Stimulated activated CD4-positive, alpha-beta T cell treated with anti-CD3 and anti-CD28 coated beads, Interleukin-2, amount 100 ng/mL, for 24 hours (primary cell): ENCODE measurements at places on chromosomes 16 and 17.

GRCh38 chr16:69838489-69838888 is 76.4 kb downstream of the WWP2 start:
- DNase-seq = no peak

DNA sequence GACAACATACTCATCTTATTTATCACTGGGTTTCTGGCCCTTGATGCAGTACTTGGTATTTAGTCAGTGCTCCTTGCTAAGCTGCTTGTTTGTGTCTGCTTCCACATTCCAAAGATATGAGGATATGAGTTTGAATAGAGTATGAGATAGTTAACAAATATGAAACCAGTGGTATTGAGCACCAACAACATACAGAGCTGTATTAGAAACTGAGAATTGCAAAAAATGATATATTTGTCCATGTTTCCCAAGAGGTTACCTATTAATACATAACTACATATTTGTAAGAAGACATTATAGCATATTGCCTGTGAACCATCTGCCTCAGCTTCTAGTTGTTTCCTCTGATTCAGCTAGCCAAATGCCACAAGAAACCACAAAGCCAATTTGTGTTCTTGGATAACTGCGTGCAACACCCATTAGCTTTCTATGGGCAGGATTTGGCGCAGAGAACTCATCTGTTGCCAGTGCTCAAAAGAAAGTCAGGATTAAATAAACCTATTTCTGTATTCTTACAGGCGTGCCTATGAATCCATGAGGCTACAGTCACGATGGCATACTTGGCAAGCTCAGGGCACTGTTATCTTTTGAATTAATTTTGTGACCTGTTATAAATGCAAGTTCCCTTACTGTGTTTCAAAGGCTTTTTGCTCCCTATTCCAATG is 194.4 kb downstream of the MAP2K6 start:
- no peak for DNase-seq

DNA sequence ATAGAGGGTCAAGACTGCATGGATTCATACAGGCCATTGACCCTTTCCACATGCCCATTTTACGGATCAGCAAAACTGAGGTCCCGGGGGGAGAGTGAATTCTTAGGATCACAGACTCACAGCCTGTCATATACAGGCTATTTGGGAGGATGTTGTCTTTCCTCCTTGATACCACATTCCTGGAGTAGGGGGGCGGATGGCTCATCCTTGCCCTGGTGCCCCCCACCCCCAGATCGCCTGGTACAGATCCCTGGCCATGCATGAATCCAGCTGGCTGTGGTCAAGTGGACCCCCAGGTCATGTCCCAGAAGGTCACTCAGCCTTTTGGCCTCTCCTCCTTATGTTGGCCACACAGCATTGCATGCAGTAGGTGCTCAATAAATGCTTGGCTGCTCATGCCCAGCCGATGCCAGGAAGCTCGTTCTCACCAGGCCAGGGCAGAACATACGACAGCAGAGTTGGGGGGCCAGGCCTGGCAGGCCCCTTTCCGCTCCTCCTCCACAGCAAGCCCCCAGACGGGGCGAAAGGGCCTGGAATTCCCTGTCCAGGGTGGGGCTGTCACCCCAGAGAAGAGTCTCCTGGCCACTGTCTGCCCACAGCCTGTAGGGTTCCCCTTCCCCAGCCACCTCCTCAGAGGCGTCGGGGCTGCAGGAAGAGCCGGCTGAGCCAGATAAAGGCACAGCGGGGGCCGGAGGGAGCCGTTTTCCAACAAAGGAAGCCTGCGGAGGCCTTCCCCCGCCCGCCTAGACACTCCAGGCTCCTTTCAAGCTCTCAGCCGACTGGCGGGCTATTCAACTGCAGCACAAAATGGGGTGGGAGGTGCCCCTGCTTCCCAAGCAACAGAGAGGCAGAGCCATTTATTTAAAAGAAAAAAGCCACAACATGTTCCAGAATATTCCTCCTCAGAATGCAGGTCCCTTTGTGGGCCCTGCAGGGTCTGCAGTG is 215.7 kb upstream of the CIBAR2 start:
- DNase-seq = no peak

GRCh38 chr16:84379709-84380362 is 11.5 kb downstream of the ATP2C2 start:
- no peak for DNase-seq

DNA sequence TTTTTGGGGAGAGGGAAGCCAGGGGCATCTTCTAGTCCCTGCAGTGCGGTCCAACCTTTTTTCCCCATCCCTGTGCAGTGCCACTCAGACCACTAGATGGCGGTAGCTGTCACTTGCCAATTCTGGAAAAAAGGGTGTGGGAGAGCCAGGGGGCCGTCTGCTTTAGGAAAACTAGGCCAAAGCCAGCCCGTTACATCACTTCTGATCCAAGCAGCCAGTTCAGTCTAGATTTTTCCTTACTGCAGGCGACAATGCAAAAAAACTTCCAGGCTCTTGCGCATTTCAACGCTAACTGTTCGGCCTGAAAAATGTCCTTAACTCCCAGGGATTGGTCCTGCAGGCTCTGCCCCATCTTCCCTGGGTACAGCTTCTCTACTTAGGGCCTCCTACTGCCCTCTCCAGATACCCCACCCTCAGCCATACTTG is 69.2 kb upstream of the CES5A start:
- DNase-seq = peak; percentile 57

GRCh38 chr17:50613007-50613992 is 21.4 kb upstream of the ABCC3 start:
- DNase-seq = no peak

- no peak for DNase-seq
Observed at GRCh38 chr16:20976576-20976975, 76.0 kb downstream of the LYRM1 start.

GRCh38 chr16:12646490-12647274 is 157.0 kb downstream of the CPPED1 start:
- peak; percentile 29 for DNase-seq

DNA sequence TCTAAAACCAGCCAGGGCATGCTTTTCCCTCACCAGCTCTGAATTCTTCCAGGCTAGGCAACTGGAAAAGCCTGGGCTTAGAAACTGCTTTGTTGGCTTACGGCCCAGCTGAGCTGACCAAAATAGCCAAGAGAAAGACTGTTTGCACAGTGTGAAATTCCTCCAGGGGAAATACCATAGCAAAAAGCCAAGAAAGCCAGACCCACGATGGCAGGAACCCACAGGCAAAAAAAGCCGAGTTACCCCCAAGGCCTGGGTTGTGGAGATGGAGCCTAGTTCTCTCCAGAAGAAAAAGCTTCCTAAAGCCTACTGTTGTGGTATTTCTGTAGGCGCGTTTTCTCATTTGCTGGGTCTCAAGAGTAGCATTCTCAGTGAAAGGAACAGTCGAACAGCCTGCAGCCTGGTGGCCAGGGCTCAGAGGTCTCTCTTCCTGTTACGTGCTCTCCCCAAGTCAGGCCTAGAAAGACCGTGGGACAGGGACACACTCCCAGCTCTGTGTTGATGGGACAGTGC is 9.2 kb downstream of the SP2 start:
- DNase-seq = no peak

DNA sequence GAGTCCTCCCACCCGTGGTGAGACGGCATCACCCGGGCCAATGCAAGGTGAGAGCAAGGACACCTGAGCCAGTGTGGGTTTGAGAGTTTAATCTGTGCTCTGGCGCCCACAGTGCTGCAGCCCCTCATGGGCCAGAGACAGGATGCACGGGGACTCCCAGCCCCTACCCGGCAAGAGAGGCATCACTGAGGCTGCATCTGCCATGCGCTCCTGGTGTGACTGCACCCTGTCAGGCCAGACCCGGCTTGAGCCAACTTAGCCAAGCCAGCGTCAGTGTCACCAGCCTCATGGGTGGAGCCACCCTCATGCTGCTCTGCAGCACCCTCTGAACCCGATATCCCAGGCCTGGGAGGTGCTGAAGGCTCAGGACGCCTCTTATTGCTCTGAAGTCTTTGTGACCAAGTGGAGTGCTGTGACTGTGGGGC is 1.3 kb upstream of the BRICD5 start:
- peak; percentile 17 for DNase-seq

GRCh38 chr16:883340-883739 is 82.8 kb upstream of the GNG13 start:
- DNase-seq = no peak

GRCh38 chr17:56902348-56902747 is 11.5 kb downstream of the TRIM25 start:
- DNase-seq = no peak

DNA sequence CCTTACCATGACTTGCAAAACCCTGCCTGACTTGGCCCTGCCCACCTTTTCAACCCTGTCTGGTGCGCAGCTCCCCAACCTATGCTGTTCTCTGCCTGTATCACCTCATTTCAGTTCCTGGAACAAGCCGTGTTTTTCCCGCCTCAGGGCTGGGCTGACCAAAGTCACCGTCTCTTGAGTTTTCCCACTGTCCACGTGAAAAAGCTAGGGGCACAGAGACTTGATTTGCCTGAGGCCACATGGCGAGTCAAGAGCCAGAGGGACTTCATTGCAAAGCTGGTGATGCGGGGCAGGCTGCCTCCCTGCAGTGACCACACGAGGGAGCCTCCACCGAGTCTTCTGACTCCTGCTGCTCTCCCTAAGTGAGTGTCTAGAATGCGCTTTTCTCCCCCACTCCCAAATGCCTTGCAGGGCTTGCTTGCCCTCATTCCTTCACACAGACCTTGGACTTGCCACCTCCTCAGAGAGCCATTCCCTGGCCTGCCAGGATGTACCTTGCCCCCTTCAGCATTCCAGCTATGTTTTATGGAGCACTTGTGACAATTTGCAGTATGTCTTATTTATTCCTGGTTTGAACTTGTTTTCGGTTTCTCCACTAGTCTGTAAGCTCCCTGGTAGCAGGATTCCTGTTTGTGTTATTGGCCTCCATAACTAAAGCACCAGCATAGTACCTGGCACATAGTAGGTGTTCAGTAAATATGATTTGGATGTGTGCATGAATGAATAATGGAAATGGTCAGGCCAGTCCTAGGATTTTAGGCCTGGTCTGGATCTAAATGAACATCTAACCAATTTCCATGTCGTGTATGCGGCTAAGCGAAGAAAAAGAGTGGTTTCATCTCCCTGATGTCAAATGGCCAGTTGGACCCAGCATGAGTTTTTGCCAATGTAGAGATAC is 252.3 kb downstream of the SNX29 start:
- DNase-seq = no peak

DNA sequence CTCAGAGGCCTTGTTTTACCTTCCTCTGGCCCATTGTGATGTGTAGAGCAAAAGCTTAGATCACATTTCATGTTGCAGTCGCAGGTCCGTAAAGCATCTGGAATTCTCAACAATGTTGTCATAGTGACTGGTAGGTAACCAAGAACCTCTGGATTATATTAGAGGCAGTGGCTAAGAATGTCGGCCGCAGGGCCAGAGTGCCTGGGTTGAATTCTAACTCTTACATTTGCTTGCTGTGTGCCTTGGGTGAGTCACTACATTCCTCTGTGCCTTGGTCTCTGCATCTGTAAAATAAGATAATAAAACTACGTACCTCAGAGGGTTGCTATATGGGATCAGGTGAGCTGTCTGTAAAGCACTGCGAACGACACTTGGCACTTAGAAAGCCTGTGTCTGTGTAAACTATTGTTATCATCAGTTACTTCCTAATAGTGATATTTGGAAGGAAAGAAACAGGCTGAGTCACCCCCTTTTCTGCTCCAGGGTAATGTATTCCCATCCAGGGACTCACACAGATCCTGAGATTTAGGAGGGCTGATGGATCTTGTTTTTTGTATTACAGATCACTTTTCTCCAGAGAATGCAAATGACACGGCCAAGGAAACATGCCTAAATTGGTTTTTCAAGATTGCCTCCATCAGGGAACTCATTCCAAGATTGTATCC is 52.2 kb downstream of the VPS35L start:
- no peak for DNase-seq

- peak; percentile 36 for DNase-seq
Observed at GRCh38 chr17:6455321-6455705, 11.1 kb downstream of the PIMREG start.

GRCh38 chr17:28174352-28175046 is 132.0 kb downstream of the NLK start:
- DNase-seq = peak; percentile 7

- DNase-seq = no peak
Observed at GRCh38 chr16:82580298-82580890, 46.4 kb upstream of the CDH13 start.

DNA sequence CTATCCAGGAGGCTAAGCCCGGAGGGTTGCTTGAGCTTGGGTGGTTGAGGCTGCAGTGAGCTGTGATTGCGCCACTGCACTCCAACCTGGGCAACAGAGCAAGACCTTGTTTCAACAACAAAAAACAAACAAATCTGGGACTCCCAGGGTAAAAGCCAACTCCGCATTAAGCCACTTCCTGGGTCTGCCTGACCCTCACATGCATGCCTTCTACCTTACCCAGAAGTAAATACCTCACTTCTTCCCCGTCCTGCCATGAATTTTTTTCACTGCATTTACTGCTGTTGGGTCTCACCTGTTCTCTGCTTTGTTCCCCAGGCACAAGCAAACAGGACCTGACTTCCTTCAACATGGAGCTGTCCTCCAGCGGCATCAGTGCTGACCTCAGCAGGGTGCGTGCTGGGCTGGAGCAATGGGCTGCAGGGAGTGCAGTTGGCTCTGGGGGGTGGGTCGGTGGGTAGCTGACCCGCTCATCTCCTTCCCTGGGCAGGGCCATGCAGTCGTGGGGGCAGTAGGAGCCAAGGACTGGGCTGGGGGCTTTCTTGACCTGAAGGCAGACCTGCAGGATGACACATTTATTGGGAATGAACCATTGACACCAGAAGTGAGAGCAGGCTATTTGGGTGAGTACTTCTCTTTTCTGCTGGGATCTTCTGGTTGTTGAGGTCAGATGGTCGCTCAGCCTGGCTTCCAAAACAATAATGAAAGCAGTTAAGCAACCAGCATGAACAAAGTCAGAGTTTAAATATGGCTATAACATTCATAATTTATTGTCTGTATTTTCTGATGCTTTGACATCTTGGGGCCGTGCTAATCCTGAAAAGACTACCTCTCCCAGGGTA is 16.4 kb downstream of the ITGAL start:
- no peak for DNase-seq

DNA sequence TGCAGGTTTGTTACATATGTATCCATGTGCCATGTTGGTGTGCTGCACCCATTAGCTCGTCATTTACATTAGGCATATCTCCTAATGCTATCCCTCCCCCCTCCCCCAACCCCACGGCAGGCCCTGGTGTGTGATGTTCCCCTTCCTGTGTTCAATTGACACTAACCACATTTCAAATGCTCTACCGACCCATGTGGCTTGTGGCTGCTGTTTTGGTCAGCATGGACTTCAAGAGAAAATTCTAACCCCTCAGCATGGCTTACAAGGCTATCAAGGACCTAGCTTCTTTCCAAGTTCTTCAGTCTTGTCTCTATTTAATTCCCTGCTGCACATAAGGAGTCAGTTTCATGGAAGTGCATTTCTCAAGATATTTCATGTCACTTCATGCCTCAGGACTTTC is 52.9 kb downstream of the MMD start:
- DNase-seq = no peak

GRCh38 chr17:78946631-78947030 is 21.4 kb upstream of the TIMP2 start:
- no peak for DNase-seq
